ENCODE measurements at places on chromosomes 16 and 17.
A peak's percentile ranks its signal among the peaks of the same experiment; 100 is the strongest.

DNA sequence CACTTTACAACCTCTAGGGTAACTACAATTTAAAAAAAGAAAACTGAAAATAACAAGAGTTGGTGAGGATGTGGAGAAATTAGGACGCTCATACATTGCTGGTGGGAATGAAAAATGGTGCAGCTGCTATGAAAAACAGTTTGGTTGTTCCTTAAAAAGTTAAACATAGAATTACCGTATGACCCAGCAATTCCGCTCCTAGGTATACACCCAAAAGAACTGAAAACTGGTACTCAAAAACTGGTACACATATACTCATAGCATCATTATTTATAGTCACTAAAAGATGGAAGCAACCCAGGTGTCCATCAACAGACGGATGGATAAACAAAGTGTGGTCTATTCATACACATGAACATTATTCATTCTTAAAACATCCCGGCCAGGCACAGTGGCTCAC, 42.9 kb upstream of the DNAH17 start:
- DNase-seq = no peak

DNA sequence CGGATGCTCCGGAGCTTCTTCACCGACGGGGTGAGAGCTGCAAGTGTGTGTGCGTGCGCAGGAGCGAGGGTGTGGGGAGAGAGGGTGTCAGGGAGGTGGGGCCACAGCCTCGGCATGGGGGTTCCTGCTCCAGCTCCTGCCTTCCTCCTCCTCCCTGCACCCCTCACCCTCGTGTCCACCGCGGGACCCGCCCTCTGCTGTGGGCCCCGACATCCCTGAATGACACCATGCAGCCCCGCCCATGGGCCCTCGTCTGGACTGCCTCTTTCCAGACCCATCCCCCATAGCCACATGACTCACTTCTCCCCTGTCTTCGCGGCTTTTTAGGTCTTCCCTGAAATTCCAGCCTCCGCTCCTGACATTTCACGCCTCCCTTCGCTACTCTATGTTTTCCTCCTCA, 41.6 kb downstream of the ARHGAP23 start:
- DNase-seq = no peak

- no peak for DNase-seq
Measured at GRCh38 chr17:6079155-6079888, 9.1 kb downstream of the WSCD1 start.

- no peak for DNase-seq
Measured at GRCh38 chr17:4514206-4514605, 15.5 kb downstream of the SPNS2 start.

GRCh38 chr16:5875416-5875815, 777.8 kb upstream of the EEF2KMT start:
- no peak for DNase-seq

DNA sequence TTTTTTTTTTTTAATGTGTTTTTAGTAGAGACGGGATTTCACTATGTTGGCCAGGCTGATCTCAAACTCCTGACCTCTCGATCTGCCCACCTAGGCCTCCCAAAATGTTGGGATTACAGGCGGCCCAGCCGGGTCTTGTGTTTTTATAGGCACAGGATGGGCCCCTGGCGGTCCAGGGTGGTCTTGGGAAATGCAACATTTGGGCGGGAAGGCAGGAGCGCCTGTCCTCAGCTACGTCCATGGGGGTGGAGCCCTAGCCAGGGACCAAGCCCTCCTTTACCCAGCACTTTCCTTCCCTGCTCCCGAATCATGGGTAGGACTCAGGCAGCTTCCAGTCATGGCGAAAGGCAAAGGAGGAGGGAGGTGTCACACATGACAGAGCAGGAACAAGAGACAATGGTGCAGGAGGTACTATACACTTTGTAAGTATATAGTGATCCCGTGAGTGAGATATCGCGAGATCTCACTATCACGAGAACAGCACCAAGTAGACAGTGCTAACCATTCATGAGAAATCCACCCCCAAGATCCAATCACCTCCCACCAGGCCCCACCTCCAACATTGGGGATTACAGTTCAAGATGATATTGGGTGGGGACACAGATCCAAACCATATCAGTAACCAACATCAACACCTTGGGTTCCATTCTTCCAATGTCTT, 226.7 kb upstream of the WSCD1 start:
- no peak for DNase-seq

DNA sequence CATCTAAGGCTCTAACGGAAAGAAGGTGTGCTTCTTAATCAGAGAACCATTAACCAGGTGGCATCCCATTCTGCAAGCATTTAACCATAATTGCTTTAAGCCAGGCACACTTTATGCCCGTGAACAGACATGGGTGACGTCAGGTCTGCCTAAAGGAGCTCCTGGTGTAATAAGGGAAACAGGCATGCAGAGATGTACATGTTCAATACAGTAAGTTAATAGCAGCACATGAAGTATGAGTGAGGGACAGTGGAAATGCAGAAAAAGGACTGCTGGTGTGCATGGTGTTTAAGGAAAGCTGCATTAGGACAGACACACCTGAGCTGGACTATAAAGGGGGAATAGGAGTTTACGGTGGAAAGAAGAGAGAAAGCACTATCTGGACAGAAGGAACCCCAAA, 18.6 kb downstream of the DYNLRB2 start:
- no peak for DNase-seq

DNA sequence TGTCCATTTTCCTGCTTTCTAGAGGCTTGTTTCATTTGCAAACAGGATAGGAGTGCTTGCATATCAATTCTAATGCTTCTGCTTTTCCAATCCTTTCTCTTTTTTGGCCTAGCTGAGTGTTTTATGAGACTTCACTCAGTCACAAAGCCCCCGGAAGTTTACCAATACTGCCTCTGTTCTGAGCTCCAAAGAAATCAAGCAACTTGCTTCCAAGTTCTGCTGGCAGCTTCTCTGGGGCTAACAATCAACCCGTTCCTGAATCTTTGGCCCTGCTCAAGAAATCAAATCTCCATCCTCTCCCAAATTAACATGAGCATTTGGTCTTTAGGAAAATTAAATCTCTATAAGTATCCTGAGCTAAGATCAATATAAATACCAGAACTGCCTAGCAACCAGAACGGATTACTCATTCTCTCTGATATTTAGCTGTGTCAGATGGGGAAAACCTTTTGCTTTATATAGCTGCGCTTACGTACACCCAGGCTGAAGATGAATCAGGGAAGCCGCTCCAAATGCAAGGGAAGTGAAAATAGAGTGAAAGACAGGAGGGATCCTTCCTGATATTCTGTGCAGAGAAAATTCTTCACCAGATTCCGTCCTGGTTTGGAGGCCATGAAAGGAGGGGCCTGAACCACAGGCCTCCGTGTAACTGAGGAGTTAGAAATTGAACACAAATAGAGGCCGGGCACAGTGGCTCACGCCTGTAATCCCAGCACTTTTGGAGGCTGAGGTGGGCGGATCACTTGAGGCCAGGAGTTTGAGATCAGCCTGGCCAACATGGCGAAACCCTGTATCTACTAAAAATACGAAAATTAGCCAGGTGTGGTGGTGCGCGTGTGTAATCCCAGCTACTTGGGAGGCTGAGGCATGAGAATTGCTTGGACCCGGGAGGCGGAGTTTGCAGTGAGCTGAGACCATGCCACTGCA, 23.3 kb upstream of the GRB2 start:
- DNase-seq = no peak

- no peak for DNase-seq
Measured at GRCh38 chr17:40175928-40176753, 1.1 kb upstream of the RAPGEFL1 start.

GRCh38 chr16:974611-975261, 4.0 kb upstream of the LMF1 start:
- no peak for DNase-seq

DNA sequence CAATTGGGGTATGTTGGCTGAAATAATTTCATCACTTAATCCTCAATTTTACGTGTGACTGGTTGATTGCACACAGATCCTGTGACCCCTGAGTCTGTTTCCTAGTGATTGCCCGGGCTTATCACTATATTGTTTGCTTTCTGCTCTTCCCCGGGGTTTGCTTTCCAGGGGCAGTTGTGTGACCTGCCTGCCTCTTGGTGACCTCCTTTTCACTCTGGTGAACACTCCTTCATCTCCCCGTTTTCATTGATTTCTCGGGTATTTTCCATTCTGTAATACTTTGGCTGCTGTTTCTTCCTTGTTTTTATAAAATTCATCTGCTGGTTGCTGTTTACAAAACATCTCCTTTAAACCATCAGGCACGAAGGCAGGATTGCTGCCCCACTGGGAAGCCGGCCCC, 36.0 kb downstream of the NTN1 start:
- no peak for DNase-seq

GRCh38 chr17:80474961-80475909, 1.2 kb downstream of the NPTX1 start:
- DNase-seq = peak; percentile 11

- no peak for DNase-seq
Measured at GRCh38 chr17:57994436-57994835, 6.4 kb upstream of the VEZF1 start.

- no peak for DNase-seq
Measured at GRCh38 chr16:60788631-60789030, 1247.6 kb downstream of the CDH8 start.

- DNase-seq = no peak
Measured at GRCh38 chr17:59832883-59833379, 59.8 kb downstream of the TUBD1 start.

GRCh38 chr16:12460064-12460392, 343.7 kb downstream of the CPPED1 start:
- peak; percentile 17 for DNase-seq

- no peak for DNase-seq
Measured at GRCh38 chr16:88619859-88620815, 18.2 kb upstream of the IL17C start.

DNA sequence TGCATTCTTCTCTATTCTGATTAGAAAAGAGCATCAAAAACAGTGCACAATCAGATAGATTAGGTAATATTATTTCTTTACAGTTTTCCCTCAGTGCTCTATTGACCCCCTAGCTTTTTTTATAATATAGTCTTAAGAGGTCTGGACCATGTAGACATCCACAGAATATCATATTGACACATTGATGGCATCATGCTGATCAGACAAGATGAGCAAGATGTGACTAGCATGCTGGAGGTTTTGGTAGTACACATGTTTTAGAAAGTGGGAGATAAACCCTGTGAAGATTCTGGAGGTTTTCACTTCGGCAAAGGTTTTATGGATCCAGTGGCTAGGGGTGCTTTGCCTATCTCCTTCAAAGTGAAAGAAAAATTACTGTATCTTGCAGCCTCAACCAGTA, 2.8 kb upstream of the ABCA8 start:
- no peak for DNase-seq

- no peak for DNase-seq
Measured at GRCh38 chr17:41020336-41020735, 6.7 kb downstream of the KRTAP1-5 start.

GRCh38 chr16:75458439-75458838, 6.0 kb downstream of the TMEM170A start:
- DNase-seq = no peak

- DNase-seq = no peak
Measured at GRCh38 chr17:74404789-74405188, 27.1 kb upstream of the GPRC5C start.

DNA sequence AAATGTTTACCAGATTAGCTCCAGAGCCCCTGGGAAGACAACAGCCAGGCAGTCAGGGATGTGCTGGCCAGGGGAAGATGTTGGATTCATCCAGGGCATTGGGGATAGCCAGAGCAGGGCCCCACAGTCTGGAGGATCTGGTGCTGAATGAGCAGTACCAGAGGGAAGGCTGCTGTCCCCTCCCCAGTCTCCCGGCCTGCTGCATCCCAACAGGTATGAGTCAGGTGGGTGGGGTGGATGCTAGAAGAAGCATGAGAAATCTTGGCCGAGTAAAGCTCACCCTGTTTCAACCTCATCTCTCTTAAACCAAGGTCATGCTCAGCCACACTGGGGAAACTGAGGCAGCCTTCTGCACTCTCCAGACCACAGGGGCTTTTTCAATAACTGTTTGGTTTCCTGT, 71.9 kb upstream of the SEC14L1 start:
- DNase-seq = no peak

DNA sequence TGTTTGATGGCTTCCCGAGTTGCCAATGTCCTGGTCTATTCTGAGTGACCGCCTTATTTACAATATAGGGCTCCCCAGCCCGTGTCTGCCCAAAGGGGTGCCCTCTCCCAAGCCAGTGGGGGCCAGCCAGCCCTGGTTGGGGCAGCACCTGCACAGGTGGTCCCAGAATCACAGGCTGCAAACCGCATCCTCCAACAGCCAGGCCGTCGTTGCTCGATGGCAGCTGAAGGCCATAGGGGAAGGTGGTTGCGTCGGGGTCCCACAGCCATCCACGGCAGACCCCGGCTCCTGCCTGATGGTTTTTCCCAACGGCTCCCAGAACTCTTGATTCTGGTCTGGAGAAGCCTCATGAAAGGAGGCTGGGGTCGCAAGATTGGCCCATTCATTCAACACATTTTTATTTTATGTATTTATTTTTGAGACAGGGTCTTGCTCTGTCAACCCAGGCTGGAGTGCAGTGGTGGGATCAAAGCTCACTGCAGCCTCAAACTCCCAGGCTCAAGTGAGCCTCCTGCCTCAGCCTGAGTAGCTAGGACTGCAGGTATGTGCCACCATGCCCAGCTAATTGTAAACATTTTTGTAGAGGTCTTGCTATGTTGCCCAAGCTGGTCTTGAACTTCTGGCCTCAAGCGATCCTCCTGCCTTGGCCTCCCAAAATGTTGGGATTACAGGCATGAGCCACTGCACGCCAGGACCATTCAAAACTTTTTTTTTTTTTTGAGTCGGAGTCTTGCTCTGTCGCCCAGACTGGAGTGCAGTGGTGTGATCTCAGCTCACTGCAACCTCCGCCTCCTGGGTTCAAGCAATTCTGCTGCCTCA, 79.0 kb upstream of the TOB1 start:
- no peak for DNase-seq

DNA sequence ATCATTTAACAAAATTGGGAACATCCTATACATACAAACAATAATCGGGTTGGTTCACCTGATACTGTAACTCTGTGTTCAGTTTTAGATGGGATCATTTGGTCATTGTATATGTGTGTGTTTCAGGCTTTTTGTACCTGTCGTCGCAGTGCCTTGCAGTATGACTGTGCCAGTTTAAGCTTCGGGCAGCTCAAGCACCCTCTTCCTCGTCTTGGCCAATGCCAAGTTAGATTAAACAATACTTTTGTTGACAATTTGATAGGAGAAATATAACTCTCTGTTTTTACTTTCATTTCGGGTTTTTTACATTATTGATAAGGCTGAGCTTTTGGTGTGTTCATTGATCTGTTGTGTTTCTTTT, 37.0 kb upstream of the ARHGAP17 start:
- no peak for DNase-seq

GRCh38 chr17:51805765-51806164, 352.7 kb downstream of the CA10 start:
- no peak for DNase-seq

- no peak for DNase-seq
Measured at GRCh38 chr17:35130392-35130791, 9.0 kb downstream of the FNDC8 start.

DNA sequence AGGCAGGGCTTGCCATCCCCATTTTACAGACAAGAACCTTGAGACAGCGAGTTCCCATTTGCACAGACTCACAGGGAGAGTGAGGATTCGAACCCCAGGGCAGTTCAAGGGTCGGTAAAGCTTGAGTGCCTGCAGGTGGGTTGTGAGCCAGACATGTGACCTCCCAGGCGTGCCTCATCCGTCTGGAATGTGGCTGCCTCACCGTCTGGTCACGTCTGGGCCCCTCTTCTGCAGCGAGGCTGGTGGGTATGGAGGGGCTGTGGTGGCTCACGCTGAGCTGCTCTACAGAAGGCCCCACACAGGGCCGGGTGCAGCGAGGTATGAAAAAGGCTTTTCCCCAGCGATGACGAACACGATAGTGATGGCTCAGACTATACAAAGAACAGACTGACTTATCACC, 35.8 kb upstream of the LHX1 start:
- no peak for DNase-seq

Data from stimulated activated CD4-positive, alpha-beta T cell treated with anti-CD3 and anti-CD28 coated beads, Interleukin-4, amount 100 ng/mL, for 1 hour (primary cell).